ENCODE measurements at places on chromosomes 13 and 19.

- no peak for DNase-seq
These were observed 200.1 kb downstream of the MZT1 start for GRCh38 chr13:72527333-72527732.

- DNase-seq, result peak; percentile 50
These were observed at the start of gene GRIN2D for GRCh38 chr19:48393559-48394330. Gene GRIN2D (plus strand): TSS chr19:48393668. CDS start chr19:48398393, 4,725 bp downstream.

DNA sequence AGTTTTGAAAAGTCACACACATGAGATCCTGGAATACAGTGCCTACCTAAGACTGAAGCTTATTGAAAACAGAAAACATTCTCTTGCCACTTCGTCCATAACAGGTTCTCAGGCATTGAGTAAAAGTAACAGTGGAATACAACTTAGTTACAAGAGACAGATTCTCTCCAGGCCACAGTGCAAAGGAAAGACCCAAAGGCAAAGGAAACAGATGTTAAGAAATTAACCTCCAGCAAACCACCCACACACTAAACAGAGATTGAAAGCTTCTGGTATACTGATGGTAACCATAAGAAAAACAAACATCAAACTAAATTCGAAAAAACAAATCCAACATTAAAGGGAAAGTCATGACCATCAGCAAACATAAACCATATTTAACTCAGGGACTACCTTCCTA, 914.7 kb downstream of the SLITRK5 start:
- no peak for DNase-seq

GRCh38 chr19:38624822-38625221, 5.8 kb downstream of the EIF3K start:
- no peak for DNase-seq
